ENCODE measurements at places on chromosomes 1 and 21. TPM values are rescaled to one million over a fixed set of nuclear protein-coding genes. Genes with fewer than 3 reads are reported as not detected.

- no peak for DNase-seq
- no peaks in the 10 kb centered on the region for H3K4me1 ChIP-seq
- H3K27me3 ChIP-seq: no peaks in the 10 kb centered on the region
- no peak overlapping the region for H3K4me3 ChIP-seq
- peak overlapping the region; percentile 47 for H3K27ac ChIP-seq
Observed at GRCh38 chr1:158003406-158003800, 10.0 kb downstream of the KIRREL1 start.

BMP8B gene
- total RNA-seq: 0.22 TPM

PIGK gene
- 30.1 TPM for total RNA-seq

DNA sequence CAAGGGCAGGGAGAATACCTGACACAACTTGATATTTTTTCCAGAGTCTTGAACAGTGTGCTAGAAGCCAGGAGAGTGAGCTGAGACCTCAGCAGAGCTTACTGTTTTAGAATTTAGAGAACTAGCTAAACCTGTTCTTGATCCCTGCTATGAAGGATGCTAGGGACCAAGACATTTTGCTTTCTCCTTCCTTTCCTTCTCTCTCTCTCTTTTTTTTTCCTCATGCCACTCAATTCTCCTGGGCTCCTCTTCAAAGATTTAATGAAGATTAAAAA lies 99.0 kb downstream of the NGF start:
- H3K27me3 ChIP-seq: no peaks in the 10 kb centered on the region
- no peak overlapping the region for H3K27ac ChIP-seq
- no peak for DNase-seq
- H3K36me3 ChIP-seq: no peaks in the 10 kb centered on the region
- H3K4me1 ChIP-seq: no peaks in the 10 kb centered on the region

OPRD1 gene
- not detected for total RNA-seq

EPHA8 gene
- total RNA-seq: not detected

LENEP gene
- total RNA-seq: not detected

DNA sequence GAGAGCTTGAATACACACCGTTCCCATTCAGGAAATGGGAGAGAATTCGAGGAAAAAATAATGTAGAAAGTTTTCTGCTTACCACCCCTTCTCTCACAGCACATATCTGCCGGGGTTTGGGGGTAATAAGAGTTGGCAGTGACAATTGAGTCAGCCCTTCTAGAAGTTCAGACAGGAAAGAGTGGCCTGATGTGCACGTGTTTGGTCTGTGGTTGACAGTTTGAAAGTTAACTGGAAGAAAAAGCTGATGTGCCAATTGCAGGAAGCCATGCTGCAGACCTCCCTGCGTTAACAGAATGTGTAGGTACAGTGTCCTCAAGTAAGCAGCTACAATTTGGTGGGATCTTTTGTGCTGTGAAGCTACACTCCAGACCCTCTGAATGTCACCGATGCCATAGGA lies 50.9 kb downstream of the DHX9 start:
- no peaks in the 10 kb centered on the region for H3K4me1 ChIP-seq
- peaks cover 38% of the 10 kb centered on the region for H3K36me3 ChIP-seq
- no peak for DNase-seq
- no peak overlapping the region for H3K27ac ChIP-seq
- H3K27me3 ChIP-seq: no peaks in the 10 kb centered on the region
- no peak overlapping the region for H3K4me3 ChIP-seq

- no peak overlapping the region for H3K4me3 ChIP-seq
- no peaks in the 10 kb centered on the region for H3K36me3 ChIP-seq
- no peak overlapping the region for H3K27ac ChIP-seq
- no peaks in the 10 kb centered on the region for H3K27me3 ChIP-seq
- no peak for DNase-seq
Observed at GRCh38 chr1:20166051-20166450, 19.8 kb upstream of the UBXN10 start.

DNA sequence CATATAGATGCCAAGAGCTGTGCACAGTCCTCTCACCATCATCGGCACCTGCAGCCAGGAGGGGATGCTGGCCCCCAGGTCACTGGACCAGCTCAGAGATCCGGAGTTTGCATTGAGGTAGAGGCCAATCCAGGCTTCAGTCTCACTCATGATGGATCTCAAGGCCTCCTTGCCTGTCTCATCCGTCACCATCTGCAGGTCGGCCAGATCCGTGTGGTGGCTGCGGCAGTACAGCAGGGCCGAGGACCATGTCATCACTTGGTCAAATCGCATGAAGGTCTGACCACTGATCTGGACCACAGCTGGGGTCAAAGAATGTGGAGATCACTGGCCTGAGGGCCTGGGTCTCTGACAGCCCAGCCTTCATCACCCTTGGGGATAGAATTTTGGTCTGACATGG lies 6.6 kb downstream of the CLEC20A start:
- no peak overlapping the region for H3K4me3 ChIP-seq
- peak; percentile 52 for DNase-seq
- no peaks in the 10 kb centered on the region for H3K36me3 ChIP-seq
- H3K27ac ChIP-seq: no peak overlapping the region
- peaks cover 21% of the 10 kb centered on the region for H3K4me1 ChIP-seq

DNA sequence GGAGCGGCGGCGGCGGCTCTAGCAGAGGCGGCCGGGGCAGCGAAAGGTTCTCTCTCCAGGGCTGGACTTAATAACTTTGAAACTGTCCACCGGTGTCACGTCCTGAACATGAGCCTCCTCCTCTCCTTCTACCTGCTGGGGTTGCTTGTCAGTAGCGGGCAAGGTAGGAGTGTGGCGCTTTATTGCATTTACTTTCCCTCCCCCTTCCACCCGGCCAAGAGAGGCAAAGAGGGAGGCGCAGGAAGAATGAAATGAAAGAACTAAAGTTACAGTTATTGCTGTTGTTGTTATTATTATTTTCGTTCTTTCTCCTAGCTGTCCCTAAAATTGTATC lies 214 bp downstream of the NCAM2 start:
- H3K27me3 ChIP-seq: no peaks in the 10 kb centered on the region
- DNase-seq: no peak
- H3K36me3 ChIP-seq: no peaks in the 10 kb centered on the region
- H3K4me3 ChIP-seq: peak overlapping the region; percentile 46
- no peak overlapping the region for H3K27ac ChIP-seq
- no peaks in the 10 kb centered on the region for H3K4me1 ChIP-seq

WNT2B gene
- 4.8 TPM for total RNA-seq

LAMC1 gene
- total RNA-seq: 154 TPM

All from right atrium auricular region (tissue), 2 donors.